ENCODE measurements at places on chromosomes 3 and 15.

DNA sequence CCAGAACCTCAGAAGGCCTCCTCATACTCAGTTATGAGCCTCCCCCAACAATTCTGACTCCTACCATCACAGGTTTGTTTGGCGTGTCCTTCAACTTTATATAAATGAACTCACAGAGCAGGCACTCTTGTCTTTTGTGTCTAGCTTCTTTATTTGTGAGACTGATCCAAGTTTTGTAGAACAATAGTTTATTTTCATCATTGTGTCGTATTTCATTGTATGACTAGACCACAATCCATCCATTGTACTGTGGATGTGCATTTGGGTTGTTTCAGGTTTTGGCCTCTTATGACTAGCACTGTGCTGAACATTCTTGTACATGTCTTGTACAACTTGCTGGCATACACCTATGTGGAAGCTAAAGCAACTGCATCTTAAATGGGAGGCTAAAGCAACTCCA lies 292.8 kb upstream of the LYSMD4 start:
- DNase-seq, result no peak

- no peak for DNase-seq
Measured at GRCh38 chr15:57045741-57046382, 127.4 kb downstream of the TCF12 start.

- DNase-seq, result no peak
Measured at GRCh38 chr15:58770519-58770856, 614 bp upstream of the MINDY2 start.

DNA sequence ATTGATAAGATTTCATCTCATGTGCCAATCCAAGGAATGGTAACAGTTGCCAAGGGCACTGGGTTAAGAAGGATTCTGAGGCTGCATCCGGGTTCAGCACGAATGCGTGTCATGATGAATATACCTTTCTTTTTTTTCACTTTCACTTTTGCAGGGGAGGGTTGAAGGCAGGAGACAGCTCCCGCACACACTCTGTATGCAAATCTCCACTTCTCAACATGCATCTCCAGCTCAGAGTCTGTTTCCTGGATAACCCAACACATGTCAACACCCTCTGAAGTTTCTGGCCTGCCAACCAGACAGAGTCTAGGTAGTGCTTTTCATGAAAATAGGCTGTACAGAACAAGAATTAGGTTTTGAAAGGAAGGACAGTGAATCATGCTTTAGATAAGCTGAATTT lies 21.6 kb downstream of the B4GALT4 start:
- DNase-seq, result no peak

GRCh38 chr15:63909819-63910437 lies 76.2 kb upstream of the HERC1 start:
- no peak for DNase-seq

DNA sequence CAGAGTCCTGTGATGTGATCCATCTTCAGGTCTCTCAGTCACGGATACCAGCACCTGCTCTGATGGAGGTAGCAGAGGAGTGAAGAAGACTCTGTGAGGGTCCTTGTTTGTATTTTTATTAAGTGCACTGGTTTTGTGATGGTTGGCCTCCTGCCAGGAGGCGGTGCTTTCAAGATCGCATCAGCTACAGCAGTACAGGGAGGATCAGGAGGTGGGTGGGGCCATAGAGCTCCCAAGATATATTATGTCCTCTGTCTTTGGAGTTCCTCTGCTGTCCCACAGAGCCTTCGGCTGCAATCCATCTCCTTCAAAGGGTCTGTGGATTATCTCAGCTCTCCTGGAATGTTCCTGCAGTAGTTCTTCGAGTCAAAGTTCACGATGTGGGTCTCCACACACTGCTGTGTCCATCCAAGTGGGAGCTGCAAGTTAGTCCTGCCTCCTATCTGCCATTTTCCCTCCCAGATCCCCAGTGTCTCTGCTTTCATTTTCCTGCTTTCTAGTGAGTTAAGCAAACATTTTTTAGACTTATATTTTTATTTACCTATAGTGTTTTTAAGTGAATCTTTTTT lies 54.7 kb downstream of the TM2D3 start:
- DNase-seq, result no peak

DNA sequence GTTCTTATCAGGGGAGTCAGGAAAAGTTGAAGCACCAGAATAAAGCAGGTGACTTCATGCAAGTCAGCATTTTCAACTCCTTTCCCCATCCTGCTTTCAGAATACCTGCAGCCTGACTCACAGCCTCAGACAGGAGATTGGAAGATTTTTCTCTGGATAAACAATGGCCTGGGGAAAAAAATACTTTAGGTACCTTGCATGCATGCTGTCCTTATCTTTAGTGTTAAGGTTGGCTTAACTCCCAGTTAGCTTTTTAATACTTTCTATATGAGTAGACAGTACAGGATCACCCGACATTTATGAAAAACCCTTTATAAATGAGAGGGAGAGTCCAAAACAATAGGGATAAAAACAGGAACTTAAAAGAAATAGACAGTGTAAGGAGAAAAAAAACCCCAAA lies 53.6 kb downstream of the PAK2 start:
- no peak for DNase-seq

- DNase-seq, result no peak
Measured at GRCh38 chr3:82129221-82129801, 367.9 kb upstream of the GBE1 start.

- no peak for DNase-seq
Measured at GRCh38 chr3:172257648-172258400, 190.4 kb downstream of the GHSR start.

- DNase-seq, result no peak
Measured at GRCh38 chr3:53056442-53056841, 10.6 kb upstream of the SFMBT1 start.

DNA sequence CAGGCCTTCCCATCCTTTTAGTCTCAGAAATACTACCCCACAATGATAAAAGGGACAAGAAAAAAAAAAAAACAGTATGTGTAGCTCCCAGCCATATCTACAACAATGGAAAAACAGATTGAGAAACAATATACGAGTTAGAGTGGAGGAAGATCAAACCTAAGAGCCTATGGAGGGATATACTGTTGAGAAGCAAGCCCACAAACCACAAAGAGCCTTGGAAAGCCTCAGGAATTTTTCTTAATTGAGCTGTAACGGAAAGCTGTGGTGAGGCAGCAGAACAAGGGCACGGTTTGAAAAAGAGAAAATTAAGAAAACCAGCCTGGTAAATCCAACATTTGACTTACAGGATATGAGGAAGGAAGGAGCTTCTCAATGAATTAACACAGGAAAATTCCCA lies 21.4 kb downstream of the KPNA1 start:
- DNase-seq, result no peak

DNA sequence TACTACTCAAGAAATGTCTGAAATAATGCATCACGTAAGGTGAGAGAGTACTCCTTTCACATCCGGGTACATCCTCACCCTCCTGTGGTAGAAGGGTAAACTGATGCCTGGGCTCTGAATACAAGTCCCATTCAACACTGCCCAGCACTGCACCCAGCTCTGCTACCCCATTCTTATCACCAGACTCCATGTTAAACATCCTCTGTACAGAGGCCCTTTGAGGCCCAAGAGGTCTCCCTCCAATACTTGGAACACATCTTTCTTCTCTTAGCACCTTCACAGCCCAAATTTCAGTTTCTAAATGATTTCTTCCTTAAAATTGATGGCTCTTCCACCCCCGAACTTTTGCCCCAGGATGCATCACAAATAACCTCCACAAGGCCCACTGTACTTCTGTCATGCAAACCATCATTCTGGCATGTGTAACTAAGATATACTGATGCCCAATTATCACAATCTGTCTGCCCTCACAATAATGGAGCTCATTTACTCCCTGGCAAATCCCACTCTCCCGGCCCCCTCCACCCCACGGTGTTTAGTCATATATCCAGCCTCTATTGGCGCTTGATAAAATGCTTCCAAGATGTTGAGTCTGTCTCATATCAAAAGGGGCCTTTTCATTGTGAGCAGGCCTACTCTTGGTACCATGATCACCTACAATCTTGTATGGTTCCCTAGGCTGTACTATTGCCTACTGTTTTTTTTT lies 12.6 kb upstream of the GPX1 start:
- no peak for DNase-seq

GRCh38 chr15:71245588-71245987 lies 130.3 kb downstream of the THSD4 start:
- no peak for DNase-seq

- DNase-seq, result no peak
Measured at GRCh38 chr3:134833453-134834163, 38.5 kb downstream of the EPHB1 start.
